Pulmonary artery endothelial cell (primary cell): ENCODE measurements at places on chromosomes 2 and 18. TPM values are rescaled to one million over a fixed set of nuclear protein-coding genes. Genes with fewer than 3 reads are reported as not detected.

DNA sequence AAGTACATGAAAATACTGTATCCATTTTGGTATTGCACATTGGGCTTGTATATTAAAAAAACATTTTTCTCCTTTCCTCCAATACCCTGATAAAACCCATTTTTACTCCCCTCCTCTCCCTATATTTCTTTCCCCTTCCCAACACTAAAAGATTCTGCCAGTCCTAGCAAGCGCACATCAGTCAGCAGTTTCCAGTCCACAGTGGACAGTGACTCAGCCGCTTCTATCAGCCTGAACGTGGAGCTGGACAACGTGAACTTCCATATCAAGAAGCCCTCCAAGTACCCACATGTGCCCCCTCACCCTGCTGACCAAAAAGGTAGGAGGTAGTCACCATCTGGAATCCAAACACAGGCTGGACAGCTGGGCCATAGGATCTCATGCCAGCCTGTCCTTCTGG is 38.6 kb downstream of the PIKFYVE start:
- no peak for DNase-seq

- DNase-seq: no peak
Measured at GRCh38 chr2:170713543-170714380, 1.4 kb upstream of the SP5 start.

DNA sequence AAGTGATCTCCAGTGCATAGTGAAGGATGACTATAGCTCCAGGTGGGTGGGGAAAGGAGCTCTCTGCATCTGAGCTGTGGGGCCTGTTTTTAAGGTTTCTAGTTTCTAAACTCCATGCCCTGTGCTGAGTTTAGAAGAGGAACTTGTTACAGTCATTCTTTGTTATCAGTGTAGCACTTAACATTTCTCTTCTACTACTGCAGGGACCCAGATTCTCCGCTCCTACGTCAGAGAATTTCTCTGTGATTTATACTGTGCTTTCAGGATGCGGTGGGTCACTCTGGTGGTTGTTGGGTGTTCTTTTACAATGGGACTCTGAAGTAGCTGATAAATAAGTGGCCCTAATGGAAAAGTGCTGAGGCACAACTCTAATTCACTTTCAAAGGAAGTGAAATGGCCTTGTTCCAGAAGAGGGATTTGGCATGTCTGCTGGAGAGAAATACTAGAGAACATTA is 122.0 kb downstream of the WDSUB1 start:
- DNase-seq: no peak

DNA sequence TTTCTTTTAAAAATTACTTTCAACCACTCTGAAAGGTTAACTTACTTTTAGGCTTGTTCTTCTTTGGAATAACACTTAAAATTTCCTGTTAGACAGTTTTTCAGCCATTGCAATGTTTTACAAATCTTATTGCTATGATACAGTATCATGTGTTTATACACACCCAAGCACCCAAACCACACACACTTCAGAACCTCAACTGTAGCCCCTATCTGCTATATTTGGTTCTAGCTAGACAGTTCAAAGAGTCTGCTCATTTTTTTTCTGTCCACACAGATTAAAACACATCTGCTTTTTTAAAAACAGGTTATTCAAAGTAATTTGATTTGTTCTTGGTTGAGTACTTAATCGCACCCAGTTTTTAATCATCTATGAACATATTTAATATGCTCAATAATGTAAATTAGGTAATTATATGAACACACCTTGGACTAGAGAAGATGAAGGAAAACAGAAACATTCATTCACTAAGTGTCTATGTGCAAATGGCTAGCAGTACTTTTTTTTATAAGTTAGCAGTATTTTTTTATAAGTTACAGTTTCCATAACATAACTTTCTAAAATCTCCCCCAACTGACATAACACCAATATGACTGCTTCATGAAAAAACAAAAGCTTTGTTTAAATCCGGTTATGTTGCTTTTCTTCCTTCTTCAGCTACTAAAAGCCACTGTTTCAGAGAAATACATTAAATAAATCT is 17.6 kb downstream of the FBXO11 start:
- no peak for DNase-seq

DNA sequence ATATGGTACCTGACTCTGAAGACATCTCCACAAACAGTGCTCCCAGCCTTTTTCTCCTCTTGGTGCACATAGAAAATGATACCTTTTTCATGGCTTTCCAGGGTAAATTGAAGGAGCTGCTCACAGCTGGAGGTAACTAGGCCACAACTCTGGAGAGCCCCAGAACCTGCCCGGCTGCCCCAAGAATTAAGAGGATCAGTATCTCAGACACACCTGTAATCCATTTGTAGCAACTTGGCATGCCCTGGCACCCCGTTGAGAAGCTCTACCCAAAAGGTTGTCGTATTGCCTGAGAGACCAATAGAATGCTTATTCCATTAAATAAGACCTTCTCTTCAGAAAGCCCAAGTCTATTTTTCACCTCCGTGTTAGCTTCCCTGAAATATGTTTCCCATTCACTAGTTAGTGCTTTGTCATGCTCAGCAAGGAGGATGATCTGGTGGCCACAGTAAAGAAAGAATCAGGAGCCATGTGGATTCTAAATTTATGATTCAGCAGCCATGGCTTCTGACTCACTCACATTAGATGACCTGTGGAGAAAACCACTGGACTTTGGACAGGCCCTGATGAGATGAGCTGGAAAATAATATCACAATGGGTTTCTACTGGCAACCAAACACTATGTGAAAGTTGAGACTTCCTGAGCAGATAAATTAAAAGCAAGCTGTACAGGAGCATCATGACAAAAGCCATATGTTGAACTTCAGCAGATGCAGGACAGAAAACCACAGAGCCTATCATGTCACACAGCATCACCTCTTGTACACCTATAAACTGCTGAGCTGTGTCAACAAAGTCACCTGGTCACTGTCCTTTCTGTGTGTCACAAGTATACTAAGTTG is 253.3 kb upstream of the OSR1 start:
- no peak for DNase-seq

DNA sequence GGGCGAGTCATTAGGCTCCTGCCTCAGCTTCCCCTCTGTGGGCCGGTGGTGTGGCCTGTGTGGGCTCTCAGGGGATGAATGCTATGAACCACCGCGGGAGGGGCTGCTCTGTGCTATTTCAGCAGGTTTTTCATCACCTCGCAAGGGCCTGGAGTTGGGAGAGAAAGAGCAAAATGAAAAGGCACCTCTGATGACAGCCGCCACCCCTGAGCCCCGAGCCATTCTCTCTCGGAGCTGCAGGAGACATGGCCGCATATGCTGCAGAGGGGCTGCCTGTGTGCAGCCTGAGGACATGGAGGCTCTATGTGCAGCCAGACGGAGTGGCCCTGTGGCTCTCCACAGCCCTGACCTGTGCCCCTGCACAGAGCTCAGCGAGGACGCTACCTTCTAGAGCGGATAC is 96.2 kb upstream of the CTDP1 start:
- DNase-seq: no peak

PDCD1 gene
- total RNA-seq: not detected in 2 replicates

SLC23A3 gene
- total RNA-seq: 0.59 and 2.2 TPM in 2 replicates

DNA sequence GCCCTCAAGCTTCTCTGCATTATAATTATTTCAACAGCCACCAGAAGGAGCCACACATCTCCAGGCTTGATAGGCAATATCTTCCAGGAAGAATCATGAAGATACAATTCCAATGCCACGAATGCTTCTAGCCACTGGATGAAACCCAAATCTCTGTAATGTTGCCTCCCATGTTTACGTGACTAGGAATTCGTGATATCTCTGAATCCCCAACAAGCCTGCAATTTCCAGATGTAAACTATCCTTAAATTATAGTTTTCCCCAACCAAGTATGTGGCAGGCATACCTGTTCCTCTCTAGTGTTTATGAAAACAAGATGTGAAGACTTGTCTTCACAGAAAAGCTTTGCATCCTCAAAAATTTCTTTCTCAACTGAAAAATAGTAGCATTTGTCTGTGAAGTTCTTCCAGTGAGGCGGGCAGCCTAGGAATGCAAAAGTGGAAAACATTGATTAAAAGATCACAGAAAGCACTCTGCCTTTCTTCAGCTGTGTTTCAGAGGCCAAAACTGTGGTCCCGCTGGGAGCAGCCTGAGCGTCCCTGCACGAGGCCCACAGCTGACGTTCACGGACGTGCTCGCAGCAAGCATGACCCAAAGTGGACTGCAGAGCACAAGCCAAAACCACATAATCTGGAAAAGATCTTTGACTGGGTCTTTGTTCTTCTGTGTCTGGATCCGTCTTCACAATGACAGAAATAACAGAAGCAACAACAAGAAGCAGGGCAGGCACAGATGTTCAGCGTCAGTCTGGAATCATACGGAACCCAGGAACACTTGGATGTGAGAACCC is 65.1 kb upstream of the THOC1 start:
- DNase-seq: no peak
